Ovary (tissue), 10 donors: ENCODE measurements at places on chromosomes 7 and 10. TPM values are rescaled to one million over a fixed set of nuclear protein-coding genes. Genes with fewer than 3 reads are reported as not detected.
A peak's percentile ranks its signal among the peaks of the same experiment; 100 is the strongest.

Gene POLR2J2
- total RNA-seq = 5.9 TPM

Gene NXPH1
- not detected for total RNA-seq

DNA sequence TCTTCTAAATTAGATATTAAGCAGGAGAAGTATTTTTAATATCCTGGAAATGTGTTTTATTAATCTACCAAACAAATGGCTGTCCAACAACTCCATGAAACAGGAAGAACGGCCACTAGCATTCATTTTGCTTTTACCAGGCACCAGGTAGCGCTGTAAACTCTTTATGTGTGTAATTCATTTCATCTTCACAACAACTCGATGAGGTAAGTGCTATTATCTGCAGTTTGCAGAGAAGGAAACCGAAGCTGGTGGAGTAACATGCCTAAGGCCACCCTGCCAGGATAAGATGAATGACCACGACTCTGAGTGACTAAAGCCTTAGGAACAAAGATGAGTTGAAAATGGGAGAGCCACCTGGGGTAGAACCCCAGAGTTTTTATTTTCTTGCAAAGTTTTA, 101.2 kb downstream of the KIAA1217 start:
- H3K27ac ChIP-seq = no peak overlapping the region
- H3K36me3 ChIP-seq = no peaks in the 10 kb centered on the region
- DNase-seq = no peak
- H3K27me3 ChIP-seq = no peaks in the 10 kb centered on the region
- no peak overlapping the region for H3K4me3 ChIP-seq

- H3K4me1 ChIP-seq = no peaks in the 10 kb centered on the region
- no peak overlapping the region for H3K27ac ChIP-seq
- H3K4me3 ChIP-seq = no peak overlapping the region
- no peaks in the 10 kb centered on the region for H3K36me3 ChIP-seq
- H3K27me3 ChIP-seq = no peaks in the 10 kb centered on the region
These were observed 619.6 kb downstream of the ARL4A start for GRCh38 chr7:13307040-13307439.

DNA sequence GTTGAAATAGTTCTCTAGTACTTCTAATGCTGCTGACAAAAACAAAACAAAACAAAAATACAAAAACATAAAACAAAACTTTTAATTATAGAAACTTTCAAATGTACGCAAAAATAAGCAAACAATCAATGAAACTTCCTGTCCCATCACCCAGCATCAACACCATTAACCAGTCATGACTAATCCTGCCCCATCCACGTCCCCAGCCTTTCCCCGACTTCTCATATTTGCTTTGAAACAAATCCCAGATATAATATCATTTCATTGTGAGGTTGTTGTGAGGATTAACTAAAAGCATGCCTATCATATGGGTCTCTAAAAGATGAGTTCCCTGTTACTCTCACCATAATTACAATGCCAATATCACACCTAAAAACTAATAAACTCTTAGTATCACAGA, 55.7 kb downstream of the CSTF2T start:
- no peak overlapping the region for H3K27ac ChIP-seq
- H3K36me3 ChIP-seq = no peaks in the 10 kb centered on the region
- H3K4me1 ChIP-seq = no peaks in the 10 kb centered on the region
- no peak overlapping the region for H3K4me3 ChIP-seq
- H3K27me3 ChIP-seq = no peaks in the 10 kb centered on the region

GRCh38 chr7:101947899-101948298, 130.5 kb downstream of the CUX1 start:
- no peak overlapping the region for H3K4me3 ChIP-seq
- peak; percentile 84 for DNase-seq
- peak overlapping the region; percentile 37 for H3K27ac ChIP-seq
- H3K27me3 ChIP-seq = no peaks in the 10 kb centered on the region
- peaks cover 6% of the 10 kb centered on the region for H3K4me1 ChIP-seq

DNA sequence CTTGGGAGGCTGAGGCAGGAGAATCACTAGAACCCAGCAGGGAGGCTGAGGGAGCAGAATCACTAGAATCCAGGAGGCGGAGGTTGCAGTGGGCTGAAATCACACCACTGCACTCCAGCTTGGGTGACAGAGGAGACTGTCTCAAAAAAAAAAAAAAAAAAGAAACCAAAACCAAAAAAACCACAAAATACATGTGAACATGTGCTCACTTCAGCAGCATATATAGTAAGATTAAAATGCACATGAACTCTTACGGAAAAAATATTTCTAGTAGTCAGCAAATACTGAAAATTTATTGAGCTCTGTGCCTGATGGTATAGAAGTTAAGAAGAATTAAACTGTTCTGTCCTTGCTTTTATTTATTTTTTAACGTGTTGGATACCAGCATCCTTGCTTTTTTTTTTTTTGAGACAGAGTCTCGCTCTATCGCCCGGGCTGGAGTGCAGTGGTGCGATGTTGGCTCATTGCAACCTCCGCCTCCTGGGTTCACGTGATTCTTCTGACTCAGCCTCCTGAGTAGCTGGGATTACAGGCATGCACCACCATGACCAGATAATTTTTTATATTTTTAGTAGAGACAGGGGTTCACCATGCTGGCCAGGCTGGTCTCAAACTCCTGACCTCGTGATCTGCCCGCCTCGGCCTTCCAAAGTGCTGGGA, 9.6 kb upstream of the ZNF487 start:
- no peaks in the 10 kb centered on the region for H3K4me1 ChIP-seq
- H3K27ac ChIP-seq = no peak overlapping the region
- H3K27me3 ChIP-seq = no peaks in the 10 kb centered on the region
- DNase-seq = no peak

DNA sequence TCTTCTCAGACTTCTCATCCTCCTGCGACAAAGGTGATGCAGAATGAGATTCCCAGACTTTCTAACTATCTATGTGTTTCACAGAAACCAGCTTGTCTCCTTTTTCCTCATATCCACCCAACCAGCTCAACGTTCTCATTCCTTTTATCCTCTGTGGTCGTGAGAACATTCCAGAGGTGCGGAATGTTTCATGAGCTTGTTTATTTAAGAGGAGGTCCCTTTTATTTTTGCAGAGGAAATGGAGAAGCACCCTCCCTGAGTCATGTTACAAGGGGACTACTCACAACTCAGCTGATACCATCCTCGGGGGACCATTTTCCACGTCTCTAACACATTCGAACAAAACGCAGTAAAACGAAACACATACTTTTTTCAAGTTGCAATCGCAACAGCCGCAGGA, 93.2 kb downstream of the ZRANB1 start:
- H3K4me3 ChIP-seq = no peak overlapping the region
- no peaks in the 10 kb centered on the region for H3K27me3 ChIP-seq
- H3K27ac ChIP-seq = no peak overlapping the region
- DNase-seq = no peak
- H3K36me3 ChIP-seq = no peaks in the 10 kb centered on the region
